Trophoblast cell (in vitro differentiated cells and primary cell): ENCODE measurements at places on chromosomes 11 and 22.

- DNase-seq, result no peak
Observed at GRCh38 chr22:42001121-42001520, 2.5 kb downstream of the WBP2NL start.

DNA sequence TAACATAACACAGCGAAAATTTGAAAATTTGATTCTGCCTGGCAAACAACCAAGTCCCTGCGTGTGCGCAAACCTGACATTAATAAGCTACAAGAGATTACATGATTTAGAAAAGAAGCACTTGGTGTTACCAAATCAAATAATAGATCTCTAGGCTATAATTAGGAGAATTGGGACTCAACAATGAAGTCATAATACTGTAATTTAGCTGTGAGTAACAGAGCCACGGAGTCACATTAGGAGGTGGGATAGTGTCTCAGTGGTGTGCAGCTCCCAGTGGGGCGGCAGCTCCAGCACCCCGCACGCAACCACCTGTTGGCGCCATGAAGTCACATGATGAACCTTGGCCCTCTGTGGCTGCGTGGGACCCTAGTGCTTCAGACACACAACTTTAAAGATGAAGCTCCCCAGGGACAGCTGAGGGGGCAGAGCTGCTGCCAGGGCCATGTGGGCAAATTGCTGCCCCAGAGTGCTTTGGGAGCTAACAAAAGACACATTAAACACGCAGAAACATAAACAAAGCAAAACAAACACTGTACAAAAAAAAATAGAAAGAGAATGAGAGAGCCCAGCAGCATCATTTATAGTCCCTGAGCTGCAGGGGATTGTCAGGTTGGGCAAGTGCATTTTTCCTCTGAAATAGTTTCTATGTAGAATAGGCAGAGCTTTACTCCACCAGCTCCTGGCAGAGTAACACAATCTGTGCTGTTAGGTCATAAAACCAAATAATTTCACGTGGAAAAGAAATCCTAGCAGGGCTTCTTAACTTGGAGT, 605.6 kb downstream of the SOX6 start:
- no peak for DNase-seq

GRCh38 chr22:44382116-44383038, 69.6 kb upstream of the SHISAL1 start:
- DNase-seq, result no peak

DNA sequence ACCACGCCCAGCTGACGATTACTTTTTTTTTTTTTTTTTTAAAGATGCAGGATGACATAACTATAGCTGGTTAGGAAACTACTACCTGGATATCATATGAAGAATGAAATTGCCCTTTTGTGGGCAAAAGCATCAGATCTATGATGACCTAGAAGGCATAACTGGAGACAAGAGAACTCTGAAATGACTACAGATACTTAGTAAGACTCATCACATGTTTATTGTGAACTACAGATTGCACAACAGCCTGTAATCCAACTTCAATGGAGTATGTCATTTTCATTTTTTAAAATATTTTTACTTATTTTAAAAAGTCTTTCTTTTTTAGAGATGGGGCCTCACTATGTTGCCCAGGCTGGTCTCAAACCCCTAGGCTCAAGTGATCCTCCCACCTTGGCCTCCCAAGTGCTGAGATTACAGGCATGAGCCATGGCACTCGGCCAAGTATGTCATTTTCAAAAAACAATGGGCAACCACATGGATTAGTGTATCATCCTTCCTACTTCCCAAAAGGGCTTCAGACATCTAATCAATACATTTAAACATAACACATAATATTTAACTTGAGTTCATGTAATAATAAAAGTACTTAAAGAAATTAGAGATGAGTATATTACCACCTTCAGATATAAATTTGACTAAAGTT, 3.3 kb downstream of the MTMR2 start:
- no peak for DNase-seq

DNA sequence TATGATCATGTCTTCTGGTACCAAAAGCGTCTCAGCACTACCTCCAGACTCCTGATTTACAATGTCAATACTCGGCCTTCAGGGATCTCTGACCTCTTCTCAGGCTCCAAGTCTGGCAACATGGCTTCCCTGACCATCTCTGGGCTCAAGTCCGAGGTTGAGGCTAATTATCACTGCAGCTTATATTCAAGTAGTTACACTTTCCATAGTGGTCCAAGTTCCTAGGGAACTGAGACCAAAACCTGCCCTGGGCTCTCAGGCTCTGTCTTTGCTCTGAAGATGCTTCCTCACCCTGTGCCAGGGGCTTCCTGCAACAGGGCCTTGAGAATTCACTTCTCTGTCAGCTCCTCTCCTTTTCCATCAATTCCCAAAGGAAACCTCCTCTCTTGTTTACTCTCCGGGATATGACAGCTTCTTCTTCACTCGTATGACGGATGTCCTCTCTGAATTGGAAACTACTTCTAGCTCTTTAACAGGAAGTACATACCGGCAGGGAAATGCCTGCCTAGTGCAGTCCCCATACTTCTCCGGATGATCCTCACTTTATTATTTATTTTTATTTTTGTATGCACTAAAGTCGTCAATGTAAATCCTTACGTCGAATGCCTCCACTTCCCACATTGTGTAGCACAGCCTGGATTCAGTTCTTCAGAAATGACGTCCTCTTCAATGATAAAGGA, 29.6 kb upstream of the PRAME start:
- DNase-seq, result no peak

DNA sequence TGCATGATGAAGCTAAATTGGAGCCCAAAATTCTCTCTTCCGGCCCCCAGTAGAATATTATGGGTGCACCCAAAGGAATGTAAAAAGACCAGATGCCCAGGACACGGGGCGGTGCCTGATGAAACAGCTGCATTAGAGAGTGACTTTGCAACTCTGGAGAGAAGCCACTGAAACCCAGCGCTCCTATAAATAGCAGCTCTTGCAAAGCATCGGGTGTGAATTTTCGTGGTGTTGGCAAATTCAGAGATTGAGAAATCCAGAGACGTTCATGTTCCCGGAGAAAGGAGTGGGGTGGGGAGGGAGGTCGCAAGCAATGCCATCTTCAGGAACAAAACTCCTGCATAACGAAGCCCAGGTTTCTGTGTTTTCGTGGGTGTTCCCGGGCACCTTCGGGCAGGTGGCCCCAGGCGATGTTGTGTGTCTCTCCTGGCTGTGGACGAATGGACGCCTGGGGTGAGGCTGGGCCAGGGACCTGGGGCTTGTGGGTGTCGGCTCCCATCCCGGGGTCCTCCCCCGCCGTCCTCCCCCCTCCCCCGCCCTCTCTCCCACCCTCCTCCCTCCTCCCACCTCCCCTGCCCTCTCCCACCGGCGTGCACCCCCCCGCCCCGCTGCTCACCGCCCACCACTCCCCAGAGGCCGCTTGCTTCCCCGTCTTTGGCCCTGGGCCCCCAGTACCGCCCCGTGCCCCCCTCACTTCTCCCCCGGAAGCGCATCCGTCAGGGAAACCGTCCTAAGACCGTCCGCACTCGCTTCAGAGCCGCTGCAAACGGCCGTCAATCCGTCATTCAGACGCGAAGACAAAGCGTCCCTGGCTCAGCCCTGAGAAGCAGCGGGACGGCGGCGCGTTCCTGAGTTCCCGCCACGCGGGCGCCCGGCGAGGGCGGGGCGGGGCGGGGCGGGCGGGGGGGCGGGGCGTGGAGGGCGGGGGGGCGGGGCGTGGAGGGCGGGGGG, 26.7 kb upstream of the TOLLIP start:
- DNase-seq, result peak; percentile 33
